ENCODE measurements at places on chromosomes 12 and 14.

GRCh38 chr12:53217051-53217930 is 10.2 kb upstream of the ITGB7 start:
- DNase-seq: peak; percentile 59

DNA sequence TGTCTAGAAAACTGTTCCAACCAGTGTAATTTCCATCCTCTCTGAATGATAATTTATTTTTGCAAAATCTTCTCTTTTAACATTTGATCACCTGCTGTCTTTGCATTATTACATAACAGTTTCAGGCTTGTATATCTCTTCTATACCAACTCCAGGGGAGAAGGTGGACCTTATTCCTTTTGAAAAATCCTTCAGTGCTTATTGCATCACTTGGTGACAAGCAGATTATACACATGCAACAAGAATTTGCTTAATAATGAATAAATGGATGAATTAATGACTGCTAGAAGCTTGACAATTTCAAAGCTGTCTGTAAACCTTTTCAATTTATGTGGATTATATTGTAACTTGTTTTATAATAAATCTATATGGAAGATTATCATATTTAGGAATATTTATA is 37.3 kb upstream of the C12orf75 start:
- DNase-seq: no peak

DNA sequence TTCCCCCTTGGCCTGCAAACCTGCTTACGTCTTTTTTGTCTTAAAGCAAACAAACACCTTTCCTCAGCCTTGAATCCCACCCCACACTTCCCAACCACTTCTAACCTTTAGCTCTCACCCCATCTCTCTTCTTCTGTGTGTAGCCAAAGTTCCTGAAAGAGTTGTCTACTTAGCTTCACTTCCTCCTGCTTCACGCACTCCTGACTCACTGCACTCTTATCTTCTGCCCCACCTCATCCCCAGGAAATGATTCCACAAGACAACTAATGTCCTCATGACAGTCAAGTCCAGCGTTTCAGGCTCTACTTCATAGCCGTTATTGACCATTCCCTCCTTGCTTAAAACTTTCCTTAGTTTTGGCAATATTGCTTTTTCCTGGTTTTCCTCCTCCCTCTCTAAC is 22.4 kb downstream of the EIF2B2 start:
- DNase-seq: no peak

GRCh38 chr14:20667957-20668356 is 16.4 kb upstream of the RNASE4 start:
- DNase-seq: no peak

- no peak for DNase-seq
Observed at GRCh38 chr14:37170237-37170636, 2.2 kb downstream of the SLC25A21 start.

DNA sequence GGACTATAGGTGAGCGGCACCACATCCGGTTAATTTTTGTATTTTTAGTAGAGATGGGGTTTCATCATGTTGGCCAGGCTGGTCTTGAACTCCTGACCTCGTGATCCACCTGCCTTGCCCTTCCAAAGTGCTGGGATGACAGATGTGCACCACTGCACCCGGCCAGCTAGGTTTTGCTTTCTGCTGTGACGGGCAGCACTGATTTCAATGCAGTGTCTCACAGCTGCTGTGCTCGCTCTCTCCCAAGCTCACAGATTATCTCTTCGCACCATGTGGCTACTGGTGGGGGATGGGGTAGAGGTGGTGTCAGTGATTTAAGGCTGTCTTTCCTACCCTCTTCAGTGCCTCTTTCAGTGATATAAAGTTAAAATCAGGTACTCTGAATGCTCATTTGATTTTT is 909.1 kb downstream of the TRHDE start:
- no peak for DNase-seq

DNA sequence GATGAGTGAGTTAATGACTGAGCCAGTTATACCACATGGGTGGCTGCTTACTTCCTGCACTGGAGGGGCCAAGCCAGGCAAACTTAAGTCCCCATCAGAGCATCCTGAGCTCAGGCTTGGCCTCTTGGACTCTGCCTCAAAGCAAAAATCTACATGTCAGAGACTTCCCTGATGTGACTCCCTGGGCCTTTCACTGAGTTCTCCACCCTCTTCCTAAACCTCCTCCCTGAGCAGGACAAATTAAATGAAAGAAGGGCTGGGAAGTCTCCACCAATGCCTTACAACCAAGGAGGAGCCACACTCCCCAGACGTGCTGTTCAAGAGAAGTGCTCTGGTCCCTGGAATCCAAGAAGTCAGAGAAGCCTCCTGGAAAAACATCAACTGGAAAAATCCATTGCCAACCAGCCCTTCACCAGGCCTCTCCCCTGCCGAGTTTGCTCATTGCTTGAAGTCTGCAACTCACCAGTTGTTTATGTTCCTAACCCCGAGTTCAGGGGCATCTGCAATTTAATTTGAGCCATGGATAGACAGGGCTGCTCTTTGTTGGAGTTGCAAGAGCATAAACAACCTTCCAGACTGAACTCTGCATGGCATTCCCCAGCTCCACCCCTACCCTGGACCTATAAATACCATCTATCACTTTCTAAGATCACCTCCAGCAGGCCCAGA is 160.5 kb downstream of the ANO2 start:
- no peak for DNase-seq

DNA sequence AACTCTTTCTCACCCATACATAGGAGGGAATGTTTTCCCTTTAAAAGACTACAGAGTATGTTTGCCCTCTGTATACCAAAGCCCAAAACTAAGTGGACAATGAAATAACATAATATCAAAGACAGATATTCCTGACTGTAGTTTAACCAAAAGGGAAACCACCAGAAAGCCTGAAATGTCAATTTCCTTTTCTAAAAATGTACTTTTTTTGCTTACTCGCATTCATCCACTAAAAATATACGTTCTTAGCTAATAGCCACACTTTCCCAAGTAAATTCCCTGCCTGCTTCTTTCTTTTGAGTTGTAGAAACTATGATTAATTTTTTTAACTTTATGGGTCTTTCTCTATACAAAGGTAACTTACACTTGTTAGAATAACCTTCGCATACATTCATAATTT is 280.2 kb downstream of the PDZRN4 start:
- no peak for DNase-seq

DNA sequence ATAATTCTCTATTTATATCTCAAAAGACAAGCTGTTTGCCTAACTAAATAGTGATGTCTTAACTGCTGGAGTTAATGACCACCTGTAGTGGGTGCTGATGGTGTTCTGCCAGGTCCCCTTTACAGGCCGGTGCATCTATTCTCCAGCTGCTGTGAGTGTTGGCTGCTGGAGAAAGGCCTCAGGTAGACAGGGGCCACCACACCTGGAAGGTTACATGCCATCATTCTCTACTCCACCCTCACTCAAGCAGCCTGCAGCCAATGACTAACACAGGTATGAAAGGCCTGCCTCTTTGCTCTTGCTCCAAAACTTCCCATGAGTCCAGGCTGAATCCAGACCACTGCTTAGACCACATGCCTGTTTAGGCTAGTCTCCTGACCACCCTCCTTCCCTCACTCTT is 73.9 kb downstream of the RPS6KA5 start:
- DNase-seq: no peak

DNA sequence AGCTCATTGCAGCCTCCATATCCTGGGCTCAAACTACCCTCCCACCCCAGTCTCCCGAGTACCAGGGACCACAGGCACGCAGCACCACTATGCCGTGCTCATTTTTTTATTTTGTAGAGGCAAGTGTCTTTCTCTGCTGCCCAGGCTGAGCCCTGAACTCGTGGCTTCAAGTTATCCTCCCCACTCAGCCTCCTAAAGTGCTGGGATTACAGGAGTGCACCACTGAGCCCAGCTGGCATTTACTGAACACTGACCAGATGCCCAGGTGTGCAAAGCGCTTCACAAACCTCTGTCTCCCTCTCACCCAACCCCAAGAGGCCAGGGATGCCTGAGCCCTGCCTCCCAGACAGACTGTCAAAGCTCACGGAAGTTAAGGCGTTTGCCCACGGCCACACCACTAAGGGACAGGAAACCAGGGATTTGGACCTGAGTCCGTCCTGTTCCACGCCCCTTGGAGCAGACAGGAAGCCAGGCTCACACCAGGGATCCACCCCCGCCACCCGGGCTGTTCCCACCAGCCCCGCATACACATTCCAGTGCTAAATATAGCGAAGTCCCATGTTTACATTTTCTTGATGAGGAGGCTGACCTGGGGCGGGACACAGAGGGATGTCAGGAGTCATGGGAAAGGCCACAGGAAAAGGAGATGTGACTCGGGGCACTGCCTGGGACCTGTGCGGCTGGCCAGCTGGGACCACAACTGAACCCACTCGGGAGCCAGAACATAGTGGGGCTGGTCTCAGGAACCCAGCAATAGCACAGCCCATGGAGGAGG is 51.2 kb downstream of the TESC start:
- DNase-seq: no peak

DNA sequence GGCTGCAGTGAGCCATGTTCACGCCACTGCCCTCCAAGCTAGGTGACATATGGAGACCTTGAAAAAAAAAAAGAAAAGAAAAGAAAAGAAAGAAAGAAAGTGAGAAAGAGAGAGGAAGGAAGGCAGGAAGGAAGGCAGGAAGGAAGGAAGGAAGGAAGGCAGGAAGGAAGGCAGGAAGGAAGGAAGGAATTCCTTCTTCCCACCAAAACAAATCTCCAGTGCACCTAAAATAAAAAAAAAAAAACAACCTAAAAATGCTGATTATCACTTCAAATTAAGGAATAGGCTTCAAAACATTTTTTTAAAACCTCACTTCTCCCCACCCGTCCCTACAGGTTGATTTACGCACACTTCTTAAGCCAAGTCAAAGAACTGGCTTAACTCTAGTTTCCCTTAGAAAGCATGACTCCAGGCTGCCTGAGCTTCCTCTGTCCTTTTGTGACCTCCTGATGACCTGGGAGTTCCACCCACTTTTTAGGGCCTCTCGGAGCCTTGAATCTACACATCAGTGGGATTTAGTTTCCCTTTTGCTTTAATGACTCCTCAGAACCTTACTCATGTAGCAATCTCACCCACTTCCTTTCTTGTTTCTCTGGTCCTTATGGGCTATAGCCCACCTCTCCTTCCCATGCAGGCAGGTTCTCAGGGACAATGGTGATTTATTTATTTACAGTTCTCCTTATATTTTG is 18.6 kb downstream of the DUSP6 start:
- DNase-seq: no peak

DNA sequence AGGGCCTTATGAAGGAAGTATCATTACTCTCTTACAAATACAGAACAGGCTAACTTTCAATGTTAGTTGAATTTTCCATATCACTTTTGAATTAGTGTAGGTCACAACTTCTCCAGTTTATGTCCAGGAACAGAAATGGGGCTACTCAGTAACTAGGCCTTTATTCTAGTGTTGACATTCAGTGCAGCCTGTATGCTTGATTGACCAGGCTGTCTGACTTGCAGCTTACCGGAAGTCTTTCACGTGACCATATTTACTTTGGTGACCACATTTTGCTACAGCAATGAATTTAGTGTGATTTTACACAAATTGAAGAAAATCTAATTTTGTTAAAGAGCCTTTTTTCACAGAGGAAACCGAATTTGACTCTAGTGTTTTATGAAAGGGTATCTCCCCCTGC is 12.4 kb downstream of the MTERF2 start:
- no peak for DNase-seq

DNA sequence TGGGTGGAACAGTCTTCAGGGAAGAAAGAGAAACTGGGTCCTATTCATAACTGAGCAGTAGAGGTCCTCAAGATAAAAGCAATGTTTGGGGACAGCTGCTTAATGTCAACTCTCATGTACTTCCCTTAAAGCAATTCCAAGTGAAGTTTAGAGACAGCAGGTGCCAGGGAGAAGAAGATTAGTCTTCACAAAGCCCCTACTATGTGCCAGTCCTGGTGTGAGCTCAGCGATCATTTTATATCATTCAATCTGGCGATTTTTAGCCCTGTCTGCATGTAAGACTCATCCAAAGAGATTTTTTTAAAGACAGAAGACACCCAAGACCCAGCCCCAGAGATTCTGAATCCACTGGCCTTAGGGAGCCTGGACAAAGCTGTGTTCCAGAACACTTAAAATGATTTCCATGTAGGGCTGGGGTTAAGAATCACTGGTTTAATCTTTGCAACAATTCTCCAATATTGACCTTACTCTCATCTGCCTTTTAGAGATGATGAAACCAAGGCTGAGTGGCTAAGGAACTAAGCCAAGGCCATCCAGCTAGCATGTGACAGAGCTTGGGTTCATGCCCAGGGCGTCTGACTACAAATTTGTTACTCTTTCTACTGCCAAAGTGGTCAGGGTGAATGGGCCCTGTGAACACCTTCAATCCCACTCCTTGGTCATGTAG is 404.5 kb upstream of the TBX3 start:
- no peak for DNase-seq

- DNase-seq: no peak
Observed at GRCh38 chr14:60300019-60300418, 51.0 kb downstream of the PPM1A start.

DNA sequence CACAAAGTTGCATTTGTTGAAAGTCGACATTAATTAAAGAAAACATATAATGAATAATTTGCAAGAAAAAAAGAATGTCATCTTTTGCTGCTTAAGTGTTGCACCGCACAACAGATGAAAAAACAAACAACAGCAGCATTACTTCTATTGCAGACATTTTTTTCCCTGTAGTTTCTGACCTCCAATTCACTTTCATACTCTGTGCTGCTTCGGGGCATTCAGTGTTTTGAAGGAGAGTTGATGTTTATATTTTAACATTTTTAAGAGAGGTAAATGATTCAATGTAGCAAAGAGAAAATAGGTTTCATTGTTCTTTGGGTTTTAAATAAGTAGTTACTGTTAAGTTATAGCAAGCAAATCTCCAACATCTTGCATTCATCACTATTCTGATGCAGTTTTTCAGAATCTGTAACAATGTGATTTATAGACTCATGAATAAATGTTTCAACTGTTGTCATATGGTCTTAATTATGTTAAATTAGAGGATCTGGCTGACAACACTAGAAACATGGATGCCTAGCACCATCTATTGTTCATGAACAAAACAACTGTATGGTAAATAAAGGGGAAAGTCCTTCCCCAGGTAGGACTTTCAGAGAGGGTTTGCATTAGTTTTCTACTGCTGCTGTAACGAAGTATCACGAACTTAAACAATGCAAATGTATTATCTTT is 168.1 kb downstream of the BCAT1 start:
- DNase-seq: no peak

DNA sequence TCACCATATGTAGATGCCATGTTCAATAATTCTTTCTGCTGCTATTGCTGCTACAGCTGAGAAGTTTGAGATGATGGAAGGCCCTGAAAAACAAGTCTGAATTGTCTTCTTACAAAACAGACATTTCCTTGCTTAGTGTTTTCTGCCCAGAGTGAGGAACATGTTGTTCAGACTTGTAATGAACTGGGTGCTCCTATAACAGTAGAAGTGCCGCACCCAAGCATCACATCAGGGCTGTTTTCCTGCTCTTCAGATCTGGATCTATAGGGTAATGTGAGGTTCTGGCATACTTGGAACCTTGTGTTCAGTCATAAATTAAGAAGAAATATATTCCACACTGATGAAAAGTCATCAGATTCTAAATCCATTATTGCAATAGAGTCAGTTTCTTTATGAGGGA is 171.9 kb upstream of the DIO2 start:
- DNase-seq: no peak

DNA sequence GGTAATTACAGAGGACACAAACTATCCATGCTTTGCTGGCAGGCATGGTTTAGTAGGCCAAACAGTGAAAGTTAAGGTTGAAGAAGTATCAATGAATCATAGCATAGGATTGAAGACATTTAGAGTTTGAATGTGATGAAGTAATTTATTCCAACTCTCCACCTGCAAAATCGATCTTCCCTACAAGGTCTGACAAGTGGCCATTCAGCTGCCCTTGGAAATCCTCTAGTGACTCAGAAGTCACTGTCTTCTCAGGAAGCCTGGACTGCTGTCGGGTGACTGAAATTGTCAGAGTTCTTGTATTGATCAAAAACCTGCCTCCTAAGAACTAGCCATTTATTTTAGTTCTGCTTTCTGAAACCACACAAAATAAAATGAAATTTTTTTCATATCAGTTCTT is 17.7 kb upstream of the STXBP6 start:
- DNase-seq: no peak

Data from stimulated activated CD8-positive, alpha-beta memory T cell treated with anti-CD3 and anti-CD28 coated beads, Interleukin-15, amount 100 ng/mL, for 48 hours (primary cell).